Esophagus squamous epithelium (tissue), 5 donors: ENCODE measurements at places on chromosomes 11 and 22.

DNA sequence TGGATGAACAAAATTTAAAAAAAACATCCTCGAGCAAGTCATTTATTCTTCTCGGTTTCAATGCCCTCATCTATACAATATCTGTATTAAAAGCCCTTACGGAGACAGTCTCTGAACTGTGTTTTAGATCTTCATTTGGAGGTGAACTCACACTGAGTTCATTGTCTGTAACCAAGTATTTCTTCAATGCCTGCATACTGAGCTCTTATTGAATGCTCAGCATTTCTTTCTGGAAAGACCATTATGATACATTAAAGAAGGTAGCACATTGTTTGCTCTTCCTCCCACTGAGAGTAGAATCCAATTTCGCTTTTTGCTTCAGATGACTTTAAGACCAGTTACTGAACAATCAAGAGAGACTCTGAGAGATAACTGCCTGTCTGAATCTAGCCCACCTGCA, 1.7 kb upstream of the ANO3 start:
- no peak for DNase-seq

DNA sequence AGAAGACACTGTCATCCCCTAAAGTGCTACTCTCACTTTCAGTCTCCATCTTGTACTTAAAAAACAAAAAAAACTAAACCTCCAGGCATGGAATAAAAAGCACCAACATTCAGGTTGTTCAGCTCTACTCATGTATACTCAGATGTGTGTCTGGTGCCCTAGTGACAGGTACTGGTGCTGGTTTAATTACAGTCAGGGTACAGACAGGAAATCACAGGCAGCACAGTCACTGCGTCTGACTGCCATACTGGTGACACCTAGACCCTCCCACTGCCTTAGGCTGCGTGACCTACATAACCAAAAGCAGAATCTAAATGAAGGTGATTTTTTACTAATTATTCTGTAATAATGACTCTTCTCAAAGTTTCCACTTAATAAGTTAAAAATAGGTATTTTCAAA, at the start of gene ARHGAP32:
Gene ARHGAP32 (minus strand): TSS at position 176 of the 400 bp plus-strand sequence. CDS start 127 bp downstream, at position 49.
- DNase-seq: no peak

GRCh38 chr11:125262194-125262829, 97.8 kb downstream of the PKNOX2 start:
- DNase-seq: no peak

GRCh38 chr11:87022738-87023137, 15.0 kb upstream of the TMEM135 start:
- no peak for DNase-seq

DNA sequence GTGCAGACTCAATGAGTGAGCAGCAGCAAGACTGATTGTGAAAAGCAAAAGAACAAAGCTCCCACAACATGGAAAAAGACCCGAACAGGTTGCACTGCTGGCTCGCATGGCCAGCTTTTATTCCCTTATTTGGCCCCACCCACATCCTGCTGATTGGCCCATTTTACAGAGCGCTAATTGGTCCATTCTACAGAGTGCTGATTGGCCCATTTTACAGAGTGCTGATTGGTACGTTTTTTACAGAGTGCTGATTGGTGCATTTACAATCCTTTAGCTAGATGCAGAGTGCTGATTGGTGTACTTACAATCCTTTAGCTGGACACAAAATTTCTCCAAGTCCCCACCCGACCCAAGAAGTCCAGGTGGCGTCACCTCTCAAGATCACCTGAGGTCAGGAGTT, 15.3 kb upstream of the SLC25A1 start:
- DNase-seq: no peak

DNA sequence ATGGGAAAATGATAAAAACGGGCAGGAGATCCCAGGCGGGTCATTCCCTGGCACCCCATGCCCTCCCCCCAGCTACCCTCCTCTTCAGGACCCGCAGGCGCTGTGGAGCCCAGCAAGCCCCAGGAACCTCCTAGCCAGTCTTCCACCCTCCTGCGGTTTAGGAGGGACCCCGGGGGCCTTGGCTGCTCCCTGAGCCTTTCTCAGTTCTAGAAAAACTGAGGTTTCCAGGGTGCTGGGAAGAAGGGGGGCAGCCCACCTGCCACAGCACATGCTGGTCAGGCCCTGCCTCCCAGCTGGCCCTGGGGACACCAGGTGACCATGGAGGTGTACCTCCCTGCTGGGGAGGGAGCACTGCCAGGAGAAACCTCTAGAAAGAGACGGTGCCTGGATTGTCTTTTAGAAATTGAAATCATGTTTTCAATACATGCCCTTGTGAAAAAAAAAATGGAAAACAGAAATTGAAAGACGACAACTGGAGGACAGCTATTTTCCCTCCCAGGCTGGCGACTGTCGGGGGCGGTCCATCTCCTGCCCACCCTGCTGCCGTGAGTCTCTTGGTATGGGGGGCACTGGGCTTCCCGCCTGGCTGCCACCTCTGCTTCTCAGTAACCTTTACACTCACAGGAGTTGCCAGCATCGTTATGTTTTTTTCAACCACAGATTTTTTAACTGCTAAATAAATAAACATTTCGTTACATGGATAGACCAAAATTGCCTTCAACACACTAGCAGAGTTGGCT, 398.5 kb downstream of the TBC1D22A start:
- DNase-seq: no peak

DNA sequence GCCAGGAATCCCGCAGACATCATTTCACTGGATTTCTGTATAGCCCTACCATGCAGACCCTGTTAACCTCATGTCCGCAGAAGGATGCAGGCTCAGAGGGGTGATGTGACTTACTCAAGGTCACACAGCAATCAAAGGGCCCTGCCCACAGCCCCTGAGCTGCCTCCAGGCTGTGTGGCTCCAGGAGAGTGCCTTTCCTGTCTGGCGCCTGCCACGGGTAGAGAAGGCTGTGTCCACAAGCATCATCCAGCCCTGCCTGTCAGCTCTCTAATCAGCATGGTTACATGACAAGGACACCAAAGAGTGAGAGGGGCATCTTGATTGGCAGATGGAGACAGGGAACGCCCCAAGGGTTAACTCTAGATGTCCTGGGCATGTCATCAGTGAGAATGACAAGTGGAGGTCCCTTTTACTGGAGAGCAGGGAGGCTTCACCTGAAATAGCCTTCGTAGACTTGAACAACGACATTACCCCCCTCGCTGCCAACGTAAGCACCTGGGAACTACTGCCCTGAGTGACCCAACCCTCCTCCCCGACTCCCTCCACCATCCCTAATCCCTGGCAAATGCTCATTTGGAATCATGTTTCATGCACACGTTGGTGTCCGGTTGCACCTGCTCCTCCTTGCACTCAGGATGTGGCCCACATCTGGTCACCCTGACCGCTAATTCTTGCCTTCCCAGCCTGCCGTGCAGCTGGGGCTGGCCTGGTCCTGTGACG, 6.9 kb downstream of the FGF19 start:
- DNase-seq: no peak

GRCh38 chr22:49751966-49752597, 75.6 kb downstream of the BRD1 start:
- no peak for DNase-seq
